ENCODE measurements at places on chromosomes 7 and 10.

GRCh38 chr7:107186240-107186639 lies 17.4 kb downstream of the HBP1 start:
- DNase-seq: no peak

DNA sequence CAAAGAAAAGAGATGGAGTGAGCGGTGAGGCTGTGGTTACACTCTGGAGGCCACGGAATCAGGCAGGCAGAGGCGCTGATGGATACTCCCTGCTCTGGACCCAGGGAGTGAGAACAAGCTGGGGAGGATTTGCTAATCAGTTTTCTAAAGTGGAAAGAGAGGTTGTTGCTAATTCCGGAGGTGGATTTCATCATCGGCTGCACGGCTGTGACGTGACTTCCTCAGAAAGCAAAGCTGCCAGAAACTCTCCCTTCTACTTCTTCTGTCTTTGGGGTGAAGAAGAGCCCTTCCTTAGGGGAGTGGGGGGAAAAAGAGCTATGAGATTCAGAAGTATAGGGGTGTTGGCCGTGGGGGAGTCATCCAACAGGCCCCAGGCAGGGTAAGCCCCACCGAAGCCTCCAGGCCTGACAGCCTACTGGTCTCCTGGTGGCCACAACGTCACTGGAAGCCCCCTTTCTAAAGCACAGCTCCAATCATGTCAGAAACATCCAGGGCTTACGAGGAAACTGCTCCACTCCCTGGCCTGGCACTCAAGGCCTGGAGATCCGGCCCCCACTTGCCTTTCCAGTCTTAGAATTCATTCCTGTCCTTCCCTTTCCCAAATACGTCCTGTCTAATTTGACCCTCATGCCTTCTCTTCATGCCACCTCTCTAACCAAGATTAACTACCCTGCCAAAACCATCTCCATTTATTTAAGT lies 114.5 kb downstream of the HIP1 start:
- DNase-seq: no peak

DNA sequence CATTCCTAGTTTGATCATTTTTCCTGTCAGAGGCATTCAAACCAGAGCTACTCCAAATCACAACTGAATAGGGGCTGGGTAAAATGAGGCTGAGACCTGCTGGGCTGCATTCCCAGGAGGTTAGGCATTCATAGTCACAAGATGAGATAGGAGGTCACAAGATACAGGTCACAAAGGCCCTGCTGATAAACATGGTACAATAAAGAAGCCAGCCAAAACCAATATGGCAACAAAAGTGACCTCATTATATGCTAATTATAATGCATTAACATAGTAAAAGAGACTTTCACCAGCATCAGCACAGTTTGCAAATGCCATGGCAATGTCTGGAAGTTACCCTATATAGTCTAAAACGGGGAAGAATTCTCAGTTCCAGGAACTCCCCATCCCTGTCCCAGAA lies 37.3 kb downstream of the TWIST1 start:
- no peak for DNase-seq

DNA sequence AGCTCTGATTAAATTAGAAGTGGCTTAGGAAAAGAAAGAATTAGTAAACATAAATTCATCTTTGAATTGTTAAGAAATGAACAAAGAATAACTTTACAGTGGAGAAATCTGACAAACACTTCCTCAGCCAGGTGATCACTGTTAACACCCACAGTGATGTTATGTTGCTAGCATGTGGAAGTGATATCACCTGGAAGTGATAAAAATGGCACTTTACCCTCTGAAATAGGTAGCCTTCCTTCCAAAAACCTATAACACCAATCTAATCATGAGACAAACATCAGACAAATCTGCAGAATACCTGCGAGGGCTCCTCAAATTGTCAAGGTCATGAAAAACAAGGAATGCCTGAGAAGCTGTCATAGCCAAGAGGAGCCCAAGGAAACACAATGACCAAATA lies 59.5 kb downstream of the SNX10 start:
- DNase-seq: no peak

GRCh38 chr10:64733980-64734379 lies 1212.8 kb downstream of the REEP3 start:
- no peak for DNase-seq

DNA sequence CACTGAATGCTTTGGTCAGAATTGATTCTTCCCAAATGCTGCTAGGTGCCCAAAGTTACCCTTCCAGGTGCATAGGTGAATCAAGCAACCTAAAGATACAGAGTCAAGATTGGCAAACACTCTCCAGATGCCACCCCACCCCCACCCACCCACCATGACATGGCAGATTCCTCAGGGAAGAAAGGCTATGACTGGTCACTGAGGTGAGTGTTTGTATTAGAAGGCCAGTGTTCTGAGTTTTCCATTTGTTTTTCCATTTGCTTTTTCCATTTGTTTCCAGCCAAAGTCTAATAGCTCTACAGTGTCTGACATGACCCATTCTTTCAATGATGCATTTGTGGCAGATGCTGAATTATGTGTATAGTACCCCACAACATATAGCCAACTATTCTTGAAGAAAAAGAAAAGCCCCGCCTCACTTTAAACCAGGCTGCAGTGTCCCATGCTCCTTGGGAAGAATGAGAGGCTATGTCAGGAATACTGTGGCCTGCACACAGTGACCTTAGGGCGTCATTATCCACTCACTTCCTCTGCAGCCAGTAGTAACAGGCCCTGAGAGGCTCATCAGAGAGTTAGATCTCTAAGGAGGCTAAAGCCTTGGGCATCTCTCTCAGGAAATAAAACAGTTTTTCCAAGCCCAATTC lies 16.1 kb upstream of the HIBADH start:
- no peak for DNase-seq
